ENCODE measurements at places on chromosomes 4 and X.

GRCh38 chr4:33709247-33709646, 2535.1 kb downstream of the ARAP2 start:
- no peak for DNase-seq

DNA sequence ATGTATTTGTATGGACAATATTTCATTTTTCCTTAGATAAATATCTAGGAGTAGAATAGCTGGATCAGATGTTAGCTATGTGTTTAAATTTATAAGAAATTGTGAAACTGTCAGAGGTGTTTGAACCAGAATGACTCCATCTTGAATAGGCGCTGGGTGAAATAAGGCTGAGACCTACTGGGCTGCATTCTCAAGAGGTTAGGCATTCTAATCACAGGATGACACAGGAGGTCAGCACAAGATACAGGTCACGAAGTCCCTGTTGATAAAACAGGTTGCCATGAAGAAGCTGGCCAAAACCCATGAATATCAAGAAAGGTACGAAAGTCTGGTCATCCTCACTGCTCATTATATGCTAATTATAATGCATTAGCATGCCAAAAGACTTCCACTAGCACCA, 36.3 kb upstream of the SPIN4 start:
- no peak for DNase-seq

- DNase-seq = no peak
Measured at GRCh38 chrX:150465881-150466775, 102.3 kb upstream of the MTM1 start.

DNA sequence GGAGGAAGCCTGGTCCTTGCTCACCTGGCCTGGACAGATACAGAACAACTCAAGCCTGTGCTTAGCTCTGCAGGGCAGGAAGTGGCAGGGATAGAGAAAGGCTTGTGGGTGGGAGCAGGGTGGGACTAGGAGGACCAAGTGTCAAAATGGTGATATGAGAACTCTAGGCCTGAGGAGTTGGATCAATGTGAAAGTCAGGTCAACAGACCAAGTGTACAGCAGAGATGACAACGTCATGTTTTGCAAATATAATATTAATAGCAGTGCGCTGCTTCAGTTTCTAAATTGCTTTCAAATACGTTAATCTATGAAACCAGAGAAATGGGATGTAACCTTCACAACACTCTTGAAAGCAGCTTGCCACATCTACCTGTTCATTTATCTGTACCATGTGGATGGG, 114.2 kb upstream of the MAP3K15 start:
- no peak for DNase-seq

DNA sequence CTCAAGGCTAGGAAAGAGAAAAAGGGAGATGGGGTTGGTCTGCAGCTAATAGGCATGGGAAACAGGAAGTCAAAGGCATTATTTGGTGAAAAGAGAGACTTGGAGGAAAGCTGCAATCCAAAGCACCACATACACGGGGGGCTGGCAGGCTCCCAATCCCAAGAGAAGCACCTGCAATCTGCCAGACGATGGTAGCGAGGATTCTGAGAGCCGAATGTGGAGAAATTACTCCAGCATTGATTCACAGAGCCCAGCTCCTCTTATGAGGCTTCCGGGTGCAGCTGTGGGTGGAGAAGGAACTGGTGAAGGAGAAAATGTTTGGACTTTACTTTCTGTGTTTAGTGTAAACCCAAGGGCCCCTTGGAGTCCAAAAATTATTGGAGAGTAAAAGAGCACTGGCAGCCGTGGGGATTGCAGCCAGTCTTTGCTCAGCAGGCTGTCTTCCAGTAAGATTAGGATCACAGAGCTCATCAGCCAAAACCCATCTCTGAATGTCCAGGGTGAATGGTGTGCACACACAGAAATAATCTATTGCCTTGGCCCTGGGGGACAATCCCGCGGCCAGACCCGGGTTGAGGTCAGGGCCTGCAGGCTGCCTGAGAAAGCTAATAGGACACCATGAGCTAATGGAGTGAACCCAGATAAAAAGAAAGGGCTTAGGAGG, 197.6 kb downstream of the KIT start:
- DNase-seq = no peak

- DNase-seq = no peak
Measured at GRCh38 chrX:37896511-37896890, 49.1 kb upstream of the DYNLT3 start.

- no peak for DNase-seq
Measured at GRCh38 chr4:13990596-13991589, 363.4 kb upstream of the BOD1L1 start.
